ENCODE measurements at places on chromosomes 13 and 19.

DNA sequence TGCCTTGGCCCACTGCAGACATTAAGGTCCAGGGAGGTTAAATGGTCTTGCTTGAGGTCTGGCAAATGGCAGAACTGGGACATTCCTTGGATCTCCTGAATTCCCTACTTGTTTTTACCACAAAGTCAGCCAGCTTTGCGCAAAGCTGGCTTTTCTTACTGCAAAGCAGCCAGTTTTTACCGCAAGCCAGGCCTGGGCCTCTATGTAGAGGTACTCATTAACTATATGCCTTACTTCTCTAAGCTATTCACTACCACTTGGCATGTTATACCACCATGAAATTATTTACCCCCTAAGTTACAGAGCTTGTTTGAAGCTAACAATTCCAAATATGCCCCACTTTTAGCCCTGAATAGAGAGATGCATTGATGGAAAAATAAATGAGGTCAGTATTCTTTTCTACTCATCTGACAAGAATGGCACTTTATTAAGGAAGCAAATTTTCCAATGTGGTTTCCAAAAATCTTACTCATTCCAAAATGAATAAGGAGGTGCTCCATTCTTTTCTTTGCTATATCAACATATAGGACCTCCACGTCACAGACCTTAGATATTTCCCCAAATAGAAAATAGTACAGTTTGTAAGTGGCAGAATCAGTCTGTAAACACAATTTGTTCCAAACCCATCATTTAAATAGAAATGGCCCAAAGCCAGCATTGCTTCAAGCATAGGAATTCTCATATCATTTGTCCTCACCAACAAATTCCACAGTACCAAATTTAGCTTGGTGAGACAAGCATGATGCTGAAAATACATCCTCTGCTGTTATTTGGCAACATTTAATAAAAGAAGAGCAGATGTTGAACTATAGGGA, 143.9 kb upstream of the TSC22D1 start:
- no peak for DNase-seq

DNA sequence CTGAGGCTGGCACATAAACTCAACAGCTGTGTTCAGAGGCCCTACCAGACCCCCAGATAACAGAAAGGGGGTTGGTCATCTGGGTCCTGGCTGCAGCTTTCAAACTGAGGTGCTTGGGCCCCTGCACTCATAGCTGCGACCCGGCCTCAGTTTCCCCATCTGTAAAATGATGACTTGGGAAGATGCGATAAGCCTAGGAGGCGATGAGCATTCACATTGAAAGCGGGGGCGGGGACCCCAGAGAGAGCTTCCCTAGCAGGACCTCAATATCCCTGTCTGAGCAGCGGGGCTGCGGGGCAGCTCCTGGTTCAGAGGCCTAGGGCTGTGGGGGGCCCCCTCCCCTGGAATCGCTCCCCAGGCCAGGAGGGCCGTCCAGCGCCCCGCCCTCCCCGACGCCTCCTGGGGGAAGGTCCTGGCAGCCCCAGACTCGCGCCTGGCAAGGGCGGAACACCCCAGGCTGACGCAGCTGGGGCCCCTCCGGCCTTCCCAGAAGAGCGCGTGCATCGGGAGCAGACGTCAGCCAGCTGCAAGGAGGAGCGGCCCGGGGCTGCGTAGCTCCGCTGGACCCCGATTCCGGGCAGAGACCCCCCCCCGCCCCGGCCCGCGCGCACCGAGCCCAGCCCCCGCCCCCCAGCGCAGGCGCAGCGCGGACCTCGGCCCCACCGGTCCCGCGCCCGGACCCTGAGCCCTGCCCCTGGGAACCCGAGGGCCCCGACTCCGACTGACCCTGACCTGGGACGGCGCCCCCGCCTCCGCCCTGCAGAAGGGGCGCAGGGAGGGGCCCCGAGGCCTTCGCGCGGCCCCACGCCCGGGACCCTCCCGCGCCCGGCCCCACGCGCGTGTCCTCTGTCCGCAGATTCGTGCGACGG, 3.5 kb downstream of the FSTL3 start:
- no peak for DNase-seq

- no peak for DNase-seq
These were observed 172.7 kb downstream of the KLF5 start for GRCh38 chr13:73231471-73231870.

DNA sequence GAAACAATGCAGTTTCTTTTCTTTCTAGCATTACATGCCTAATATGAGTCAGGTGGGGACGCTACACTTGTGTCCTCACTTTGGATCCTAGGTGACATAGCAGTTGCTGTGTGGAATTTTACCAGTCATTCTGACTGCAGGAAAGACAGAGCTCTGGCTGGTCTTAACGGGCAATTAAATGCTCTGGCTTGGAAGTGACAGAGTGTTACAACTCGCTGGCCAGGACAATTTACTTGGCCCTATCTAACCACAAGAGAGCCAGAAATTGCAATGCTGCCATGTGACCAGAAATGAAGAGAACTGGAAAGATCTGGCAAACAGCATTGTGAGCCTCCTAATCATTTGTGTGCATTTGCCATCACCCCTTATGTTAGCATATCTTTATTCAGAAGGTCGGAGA, 351.1 kb downstream of the DCT start:
- DNase-seq = no peak

- DNase-seq = no peak
These were observed 43.3 kb upstream of the RNF113B start for GRCh38 chr13:98220271-98220791.

- DNase-seq = no peak
These were observed 10.1 kb downstream of the OR1I1 start for GRCh38 chr19:15091918-15092753.

DNA sequence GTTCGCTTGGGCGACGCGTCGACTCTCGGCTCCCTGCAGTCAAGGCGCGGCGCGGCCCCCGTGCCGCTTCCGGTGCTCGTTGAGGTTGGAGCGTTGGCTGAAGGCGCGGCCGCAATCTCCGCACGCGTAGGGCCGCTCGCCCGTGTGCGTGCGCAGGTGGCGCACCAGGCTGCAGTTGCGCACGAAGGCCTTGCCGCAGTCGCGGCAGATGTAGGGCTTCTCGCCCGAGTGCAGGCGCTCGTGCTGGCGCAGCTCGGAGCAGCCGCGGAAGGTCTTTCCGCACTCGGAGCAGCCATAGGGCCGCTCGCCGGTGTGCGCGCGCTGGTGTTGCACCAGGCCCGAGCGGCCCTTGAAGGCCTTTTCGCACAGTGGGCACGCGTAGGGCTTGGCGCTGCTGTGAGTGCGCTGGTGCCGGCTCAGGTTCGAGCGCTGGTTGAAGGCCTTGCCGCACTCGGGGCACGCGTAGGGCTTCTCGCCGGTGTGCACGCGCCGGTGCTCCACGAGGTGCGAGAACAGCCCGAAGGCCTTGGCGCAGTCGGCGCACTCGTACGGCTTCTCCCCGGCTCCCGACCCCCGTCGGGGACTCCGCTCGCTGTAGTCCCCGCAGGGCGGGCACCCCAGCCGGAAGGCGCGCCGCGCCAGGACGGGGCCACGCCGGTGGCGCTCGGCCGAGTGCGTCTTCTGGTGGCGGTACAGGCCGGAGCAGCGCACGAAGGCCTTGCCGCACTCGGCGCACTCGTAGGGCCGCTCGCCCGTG, 5.3 kb upstream of the ZNF497 start:
- DNase-seq = no peak

DNA sequence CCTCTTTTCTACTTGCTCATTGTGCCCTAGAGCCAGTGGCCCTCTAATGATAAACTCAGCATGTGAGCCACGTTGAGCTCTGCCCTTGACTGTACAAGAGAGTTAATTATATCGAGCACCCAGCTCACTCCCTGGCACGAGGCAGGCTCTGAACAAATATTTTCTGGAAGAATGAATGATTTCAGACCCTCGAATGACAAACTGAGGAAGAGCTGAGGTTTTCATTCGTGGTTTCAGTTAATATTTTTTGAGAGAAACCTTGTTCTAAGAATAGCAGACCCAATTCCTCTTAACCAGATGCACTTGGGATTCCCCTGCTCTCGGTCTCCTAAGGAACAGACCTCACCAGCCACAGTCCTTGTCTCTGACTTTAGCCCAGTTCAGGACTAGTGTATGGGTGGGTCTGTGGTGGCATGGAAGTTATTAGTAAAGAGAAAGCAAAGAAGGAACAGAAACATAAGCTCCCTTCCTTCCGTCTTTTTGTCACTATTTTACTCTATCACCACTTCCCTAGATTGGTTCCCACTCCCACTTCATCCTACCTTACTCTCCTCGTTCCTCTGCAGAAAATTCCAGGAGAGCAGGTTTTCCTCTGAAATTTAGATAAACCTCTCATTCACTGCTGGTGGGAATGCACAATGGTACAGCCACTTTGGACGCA, 22.1 kb upstream of the WDFY2 start:
- DNase-seq = no peak

DNA sequence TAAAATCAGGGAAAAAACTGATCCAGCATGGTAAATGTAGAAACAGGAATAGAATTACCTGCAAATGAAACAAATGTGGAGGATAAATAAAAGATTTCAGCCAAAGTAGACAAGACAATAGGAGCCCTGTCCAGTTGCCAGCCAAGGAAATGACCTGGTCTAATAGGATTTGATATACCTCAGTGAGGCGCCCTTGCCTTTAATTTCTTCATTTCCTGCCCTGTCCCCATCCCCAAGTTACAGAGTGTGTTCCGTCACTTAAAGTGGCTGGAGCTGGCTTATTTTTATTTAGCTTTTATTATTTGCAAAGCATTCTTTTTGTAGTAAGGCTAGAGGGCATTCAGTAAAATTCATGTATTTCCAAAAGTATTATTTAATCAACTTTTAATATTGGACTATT, 1022.0 kb downstream of the EFNB2 start:
- no peak for DNase-seq

GRCh38 chr19:10113964-10114650, 2.6 kb downstream of the P2RY11 start:
- DNase-seq = no peak

DNA sequence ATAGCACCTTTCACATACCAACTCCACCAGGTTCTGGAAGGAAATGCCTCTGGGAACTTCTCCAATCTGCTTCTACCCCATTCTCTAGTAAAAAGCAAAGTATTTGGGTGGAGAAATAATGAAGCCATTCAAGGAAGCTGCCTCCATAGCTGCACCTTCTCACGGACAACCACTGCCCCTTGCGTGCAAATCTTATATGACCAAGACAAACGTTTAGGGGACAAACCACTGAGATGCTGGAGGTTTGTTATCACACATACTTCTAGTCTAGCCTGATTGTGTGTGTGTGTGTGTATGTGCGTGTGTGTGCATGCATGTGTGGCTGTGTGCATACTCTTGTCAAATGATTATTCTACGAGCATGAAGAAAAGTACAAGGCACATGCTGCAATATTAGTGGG, 6.5 kb upstream of the METTL21C start:
- DNase-seq = no peak

DNA sequence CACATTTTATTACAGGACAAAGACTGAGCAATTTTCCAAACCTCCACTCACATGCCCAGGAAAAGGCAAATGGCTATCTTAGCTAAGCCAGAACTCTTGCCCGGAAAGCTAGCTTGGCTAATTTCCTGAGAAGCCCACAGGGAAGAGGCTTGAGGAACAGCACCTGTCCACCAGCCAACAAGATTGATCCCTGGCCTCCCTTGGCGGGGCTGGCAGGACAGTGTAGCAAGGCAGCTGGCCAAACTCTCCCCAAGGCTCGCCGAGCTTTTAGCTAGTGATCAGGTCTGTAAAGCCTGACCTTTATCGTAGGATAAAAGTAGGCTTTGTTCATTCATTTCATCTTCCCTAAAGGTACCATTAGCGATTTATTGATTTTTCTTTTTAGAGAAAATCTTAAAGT, 101.4 kb downstream of the UQCRFS1 start:
- DNase-seq = no peak

DNA sequence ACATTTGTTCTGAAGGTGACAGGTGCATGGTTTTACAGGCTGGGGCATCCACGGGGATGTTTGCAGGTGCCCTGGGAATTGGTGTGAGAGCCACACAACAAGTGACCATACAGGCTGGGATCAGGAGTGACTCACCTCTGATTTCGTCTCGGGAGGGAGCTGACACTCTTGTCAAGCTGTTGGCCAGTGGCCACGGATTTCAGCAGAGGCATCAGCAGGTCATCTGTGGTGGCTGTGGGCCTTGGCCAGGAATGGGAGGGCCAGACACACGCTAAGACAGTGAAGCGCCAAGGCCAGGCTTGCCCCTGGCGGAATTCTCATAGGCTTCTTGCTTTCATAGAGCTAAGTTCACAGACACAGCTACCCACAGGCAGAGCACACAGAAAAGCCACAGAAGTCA, 108.6 kb downstream of the HSPH1 start:
- DNase-seq = no peak

GRCh38 chr19:48190288-48190884, 19.9 kb downstream of the ZSWIM9 start:
- no peak for DNase-seq

GRCh38 chr13:36764536-36764935, 54.5 kb upstream of the RFXAP start:
- DNase-seq = no peak

- no peak for DNase-seq
These were observed 40.4 kb downstream of the ATP11A start for GRCh38 chr13:112730157-112730671.

Data from stimulated activated CD8-positive, alpha-beta memory T cell treated with anti-CD3 and anti-CD28 coated beads, Interleukin-4, amount 100 ng/mL, for 4 hours (primary cell).